ENCODE measurements at places on chromosomes 6 and 20.

GRCh38 chr20:53324816-53325215 is 268.8 kb downstream of the ZNF217 start:
- DNase-seq = no peak

DNA sequence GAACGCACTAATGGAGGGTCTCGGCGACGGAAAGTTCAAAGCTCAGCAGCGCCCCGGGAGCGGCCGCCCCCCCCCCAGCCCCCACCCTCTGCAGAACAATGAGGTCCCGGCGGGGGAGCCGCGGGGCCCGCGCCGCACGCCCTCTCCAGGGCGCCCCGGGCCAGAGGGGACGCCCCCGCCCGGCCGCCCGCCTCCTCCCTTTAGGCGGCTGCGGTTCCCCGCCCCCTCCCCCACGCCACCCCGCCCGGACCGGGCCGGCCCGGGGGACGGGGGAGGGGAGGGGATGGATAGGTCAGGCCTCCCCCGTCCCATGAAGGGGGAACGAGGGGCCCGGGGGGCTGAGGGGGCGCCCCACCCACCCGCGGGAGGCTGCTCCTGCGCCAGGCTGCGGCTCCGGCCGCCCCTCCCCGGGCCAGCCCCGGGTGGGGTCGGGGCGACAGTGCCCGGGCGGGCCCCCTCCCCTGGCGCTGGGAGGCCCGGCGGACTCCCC is 1.5 kb downstream of the NOL4L start:
- DNase-seq = no peak

- DNase-seq = no peak
Measured at GRCh38 chr6:170291271-170292110, 613 bp upstream of the DLL1 start.

DNA sequence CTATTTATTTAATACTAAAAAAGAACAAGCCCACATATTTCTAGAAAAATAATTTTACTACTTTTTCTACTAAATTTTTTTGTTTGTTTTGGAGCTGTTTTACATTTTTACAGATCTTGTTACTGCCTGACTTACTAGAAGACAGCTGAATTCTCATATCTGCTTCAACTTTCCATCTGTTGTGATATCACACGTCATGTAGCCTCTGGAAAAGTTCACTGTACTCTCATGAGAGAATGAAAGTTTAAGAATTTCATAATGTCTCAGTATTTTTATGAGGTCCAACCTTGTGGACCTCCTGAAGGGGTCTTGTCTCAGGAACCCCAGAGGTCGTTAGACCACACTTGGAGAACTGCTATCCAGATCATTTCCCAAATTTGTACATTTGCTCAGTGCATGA is 81.7 kb upstream of the MTHFD1L start:
- DNase-seq = no peak

DNA sequence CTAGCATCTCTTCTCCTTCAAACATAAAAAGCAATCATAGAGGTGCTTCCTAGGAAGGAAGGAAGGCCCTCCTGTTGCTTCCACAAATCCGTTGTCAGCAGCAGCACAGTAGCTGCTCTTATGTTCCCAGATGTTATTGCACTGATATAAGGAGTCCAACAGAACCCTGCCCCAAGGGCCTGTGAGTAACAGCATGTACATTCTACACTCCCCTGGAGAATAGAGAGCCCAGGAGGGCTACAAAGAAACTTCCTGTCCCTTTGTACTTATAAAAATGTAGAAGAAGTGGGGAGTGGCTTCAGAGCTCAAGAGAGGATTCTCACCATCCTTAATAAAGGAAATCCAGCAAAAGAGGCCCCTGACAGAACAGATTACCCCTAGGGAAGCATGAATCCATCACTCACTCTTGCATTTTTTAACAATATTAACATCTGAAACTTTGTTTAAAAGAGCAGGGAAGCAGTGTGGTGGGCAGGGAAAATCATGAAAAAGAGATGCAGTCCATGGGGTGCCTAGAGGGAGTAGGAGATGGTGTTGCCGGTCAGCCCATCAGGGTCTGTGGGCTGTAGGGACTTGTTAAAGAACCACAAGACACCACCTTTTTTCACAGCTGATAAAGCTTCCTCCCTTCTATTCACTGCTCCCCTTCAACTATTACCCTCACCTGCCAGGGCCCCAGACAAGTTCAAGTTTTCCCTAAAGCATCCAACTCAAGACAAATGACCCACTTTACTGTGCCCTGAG is 104.5 kb upstream of the ADGRF1 start:
- DNase-seq = no peak

- DNase-seq = no peak
Measured at GRCh38 chr20:32485770-32486478, 99.2 kb downstream of the NOL4L start.

DNA sequence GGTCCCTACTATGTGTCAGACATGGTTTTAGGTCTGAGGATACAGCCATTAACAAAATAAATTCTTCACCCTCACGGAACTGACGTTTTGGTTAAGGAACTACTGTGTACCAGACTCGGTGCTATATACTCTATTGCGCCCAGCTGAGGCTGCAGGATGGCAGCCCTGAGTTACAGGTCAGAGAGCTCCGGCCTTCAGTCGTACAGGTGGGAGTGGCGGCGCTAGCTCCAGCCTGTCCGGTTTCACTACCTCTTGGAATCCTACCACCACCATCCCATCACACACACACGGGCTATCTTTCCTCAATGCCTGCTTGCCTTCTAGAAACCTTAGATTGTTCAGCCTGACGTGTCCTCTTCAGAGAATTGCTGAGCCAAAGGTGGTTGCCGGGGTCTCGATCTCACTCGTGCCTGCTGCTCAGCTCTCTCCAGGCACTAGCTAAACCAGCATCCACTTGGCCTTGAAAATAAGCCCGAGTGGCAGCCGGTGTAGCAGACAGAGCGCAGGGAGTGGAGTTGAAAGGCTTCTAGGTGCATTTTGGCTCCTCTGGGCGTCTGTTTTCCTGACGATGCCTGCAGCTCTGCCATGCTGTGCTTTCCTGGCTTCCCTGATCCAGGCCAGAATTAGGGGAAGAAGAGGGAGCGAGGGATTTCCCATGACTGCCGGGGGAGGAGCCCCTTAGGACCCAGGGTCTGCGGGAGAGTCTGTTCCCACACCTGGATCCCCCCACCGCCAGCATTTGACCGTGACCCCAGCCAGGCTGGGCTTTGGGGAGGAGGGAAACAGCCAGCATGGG is 1.1 kb upstream of the TCF15 start:
- DNase-seq = no peak

- DNase-seq = no peak
Measured at GRCh38 chr6:2396042-2396657, 150.7 kb upstream of the GMDS start.

DNA sequence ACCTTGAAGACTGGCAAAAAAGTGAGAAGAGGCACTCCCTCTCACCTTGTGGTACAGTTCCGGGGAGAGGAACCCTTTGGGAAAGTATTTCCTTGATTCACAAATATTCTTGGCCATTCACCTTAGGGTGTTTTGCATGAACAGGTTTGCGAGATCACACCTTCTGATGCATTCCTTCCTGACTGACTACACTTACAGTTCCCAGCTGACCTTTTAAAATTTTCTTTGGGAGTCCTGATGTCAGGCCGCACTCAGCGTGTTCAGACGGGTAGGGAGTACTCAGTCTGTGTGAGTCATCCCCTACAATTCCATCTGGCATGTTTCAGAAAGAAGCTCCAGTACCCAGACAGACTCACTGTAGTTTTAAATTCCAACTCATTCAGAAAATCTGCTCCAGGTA is 1.7 kb downstream of the ADGRF4 start:
- no peak for DNase-seq

DNA sequence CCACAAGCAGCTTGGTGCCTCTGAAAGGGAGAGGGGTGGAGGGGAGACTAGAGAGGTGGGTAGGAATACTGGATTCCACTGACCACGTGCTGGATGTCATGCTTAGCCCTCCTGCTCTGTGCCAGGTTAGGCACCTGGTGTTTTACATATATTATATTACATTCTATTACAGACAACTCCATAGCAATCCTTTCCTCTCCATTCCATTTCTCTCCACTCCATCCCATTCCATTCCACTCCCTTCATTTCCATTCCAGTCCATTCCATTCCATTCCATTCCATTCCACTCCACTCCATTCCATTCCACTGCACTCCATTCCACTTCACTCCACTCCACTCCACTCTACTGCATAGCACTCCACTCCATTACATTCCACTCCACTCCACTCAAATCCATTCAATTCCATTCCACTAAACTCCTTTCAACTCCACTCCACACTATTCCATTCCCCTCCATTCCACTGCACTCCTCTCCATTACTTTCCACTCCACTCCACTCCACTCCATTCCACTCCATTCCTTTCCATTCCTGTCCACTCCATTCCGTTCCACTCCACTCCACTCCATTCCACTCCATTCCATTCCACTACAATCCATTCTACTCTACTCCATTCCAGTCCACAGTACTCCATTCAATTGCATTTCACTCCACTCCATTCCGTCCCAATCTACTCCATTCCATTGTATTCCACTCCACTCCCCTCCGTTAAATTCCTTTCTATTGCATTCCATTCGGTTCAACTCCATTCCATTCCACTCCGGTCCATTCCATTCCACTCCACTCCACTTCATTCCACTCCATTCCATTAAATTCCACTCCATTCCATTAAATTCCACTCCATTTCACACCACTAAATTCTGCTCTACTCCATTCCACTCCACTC is 27.2 kb upstream of the DEFB125 start:
- no peak for DNase-seq

DNA sequence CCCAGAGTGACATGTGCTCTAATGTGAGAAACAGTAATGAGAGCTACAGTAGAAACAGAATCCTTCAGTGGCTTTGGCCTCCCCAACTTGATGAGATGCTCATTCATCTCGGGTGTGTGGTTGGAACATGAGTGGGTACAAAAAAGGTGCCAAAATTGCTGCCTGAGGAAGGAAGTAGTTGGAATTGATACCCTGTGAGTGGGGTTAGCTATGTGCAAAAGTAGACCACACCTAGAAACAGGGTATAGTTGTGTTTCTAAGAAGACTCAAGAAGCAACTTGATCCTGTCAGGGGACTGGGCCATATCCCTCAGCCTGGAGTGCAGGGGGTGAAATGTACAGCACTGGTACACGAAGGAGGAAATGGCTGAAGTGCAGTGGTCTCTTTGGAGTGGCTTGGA is 206.4 kb upstream of the SUPT3H start:
- DNase-seq = no peak

GRCh38 chr6:35473850-35474130 is 5.6 kb downstream of the RPL10A start:
- DNase-seq = no peak

- no peak for DNase-seq
Measured at GRCh38 chr6:44166591-44167184, 8.1 kb downstream of the CAPN11 start.

DNA sequence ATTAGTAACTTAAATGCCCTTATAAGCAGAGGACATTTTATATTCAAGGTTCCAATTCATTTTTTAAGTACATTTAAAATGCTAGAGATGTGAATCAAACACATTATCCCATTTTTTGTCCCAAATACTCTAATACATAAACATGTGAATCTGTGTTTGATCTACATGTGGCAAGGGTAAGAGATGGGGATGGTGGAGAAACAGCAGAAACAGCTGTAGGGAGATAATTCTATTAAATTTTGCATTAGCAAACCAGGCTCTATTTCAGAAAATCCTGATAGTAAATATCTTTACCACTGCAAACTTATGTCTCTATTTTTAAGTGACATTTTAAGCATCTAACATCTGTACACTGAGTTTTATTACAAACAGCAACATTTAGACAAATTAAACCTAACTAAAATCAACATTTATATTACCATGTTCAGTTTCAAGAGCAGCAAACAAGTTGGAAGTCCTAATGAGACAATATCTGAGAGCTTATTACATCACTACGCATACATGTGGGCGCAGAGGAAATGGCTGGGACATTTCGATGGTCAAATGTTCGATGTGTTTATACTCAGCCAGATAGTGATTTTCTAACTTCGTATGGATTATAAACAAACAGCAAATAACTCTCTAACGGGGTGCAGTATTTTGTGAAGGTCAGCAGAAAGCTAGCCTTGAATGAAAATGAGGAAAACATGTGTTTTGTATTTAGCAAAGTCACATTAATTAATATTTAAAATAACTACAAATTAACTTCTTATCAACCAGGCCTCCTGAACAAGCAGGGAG is 165.1 kb downstream of the GJA1 start:
- no peak for DNase-seq

DNA sequence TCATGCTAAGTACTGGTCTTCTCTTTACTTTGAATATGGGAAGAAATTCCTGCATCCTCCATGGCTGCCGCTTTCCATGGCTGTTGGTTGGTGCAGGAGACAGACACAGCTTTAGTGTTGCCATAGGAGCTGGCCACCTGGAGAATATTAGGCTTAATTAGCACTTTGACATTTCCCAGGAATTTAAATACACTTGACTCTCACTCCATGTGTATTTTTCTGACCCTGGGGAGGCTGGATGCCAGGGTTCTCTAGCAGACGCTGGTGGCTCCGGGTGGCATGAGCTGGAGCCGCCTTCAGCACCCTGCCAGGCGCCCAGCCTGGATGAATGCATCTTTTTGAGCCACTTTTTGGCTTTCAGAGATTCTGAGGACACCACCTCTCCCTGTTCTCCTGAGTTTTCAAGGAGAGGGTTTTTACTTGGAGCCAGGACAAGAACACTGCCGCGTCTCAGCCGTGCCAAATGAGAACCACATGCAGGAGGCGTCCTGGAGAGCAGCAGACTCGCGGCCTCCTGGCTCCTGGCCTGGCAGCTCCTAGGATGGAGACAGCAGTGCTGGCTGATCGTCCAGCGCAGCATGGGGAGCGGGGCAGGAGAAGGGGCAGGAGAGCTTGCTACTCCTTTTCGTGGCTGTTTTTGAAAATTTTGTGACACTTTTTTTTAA is 258.8 kb downstream of the SMOC2 start:
- DNase-seq = no peak

DNA sequence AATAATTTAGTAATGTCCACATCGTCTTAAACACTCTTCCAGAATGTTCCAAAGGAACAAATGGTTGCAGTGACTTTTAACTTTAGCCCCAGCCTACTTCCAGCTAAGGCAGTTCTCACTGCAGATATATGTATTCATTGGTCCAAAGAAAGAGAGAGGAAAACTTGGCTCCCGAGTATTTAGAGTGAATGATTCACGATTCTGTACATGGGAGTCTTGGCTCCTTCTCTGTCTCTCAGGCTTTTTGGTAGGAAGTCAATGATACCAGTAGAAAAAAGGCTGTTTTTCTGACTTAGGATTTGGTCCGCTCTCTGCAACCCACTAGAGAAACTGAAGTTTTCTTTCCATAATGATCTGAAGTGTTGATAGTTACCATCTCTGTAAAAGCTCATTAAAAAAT is 38.6 kb downstream of the E2F3 start:
- DNase-seq = no peak

DNA sequence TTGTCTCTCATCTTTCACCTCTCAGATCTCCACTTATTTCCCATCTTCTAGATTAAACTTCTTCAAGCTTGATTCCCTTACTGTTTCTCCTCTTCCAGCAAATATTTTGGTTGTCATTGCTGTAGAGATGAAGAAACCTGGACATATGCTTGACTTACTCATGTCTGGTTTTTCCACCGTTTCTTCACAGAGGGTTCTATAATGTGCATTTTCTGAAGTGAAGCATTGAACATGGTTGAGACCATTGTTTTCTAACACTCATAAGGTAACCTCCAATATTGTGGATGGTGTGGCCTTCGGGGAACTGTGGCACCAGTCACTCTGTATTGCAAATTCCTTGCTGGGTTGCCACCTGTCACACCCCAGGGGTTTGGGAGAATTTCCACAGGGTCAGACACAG is 237.2 kb downstream of the PLCB1 start:
- no peak for DNase-seq
